Type B pancreatic cell (in vitro differentiated cells): ENCODE measurements at places on chromosomes 1 and 21.

- DNase-seq: no peak
Observed at GRCh38 chr1:107138767-107139445, 1.9 kb upstream of the NTNG1 start.

DNA sequence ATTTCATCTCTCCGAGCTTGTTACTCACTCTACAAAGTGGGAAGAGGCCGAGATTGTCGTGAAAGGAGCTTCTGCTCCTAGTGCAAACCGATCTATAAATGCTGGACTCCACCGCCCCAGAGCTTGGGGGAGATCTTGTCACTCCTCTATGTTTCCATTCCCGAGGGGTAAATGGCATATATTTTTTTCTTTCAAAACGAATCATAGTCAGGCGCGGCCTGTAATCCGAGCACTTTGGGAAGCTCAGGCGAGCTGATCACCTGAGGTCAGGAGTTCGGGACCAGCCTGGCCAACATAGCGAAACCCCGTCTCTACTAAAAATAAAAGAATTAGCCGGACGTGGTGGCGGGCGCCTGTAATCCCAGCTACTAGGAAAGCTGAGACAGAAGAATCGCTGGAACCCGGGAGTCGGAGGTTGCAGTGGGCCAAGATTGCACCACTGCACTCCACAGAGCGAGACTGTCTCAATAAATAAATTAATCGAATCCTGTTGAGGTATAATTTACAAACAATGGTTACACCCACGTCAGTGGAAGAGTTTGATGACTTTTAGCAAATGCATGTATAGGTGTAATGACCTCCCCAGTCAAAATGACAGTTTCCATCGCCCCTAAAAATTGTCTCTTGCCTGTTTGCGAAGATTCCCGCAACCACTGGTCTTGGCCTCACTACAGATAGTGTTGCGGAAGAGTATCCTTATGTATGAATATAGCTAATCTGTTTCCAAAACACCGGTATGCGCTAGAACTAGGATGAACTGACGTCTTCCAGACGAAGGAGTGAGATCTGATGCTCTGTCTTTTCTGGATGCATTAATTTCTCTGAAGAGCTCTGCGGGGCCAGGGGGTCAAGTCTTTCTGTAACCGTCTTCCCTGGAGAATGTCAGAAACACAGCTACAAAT, 840 bp upstream of the HEATR1 start:
- no peak for DNase-seq

DNA sequence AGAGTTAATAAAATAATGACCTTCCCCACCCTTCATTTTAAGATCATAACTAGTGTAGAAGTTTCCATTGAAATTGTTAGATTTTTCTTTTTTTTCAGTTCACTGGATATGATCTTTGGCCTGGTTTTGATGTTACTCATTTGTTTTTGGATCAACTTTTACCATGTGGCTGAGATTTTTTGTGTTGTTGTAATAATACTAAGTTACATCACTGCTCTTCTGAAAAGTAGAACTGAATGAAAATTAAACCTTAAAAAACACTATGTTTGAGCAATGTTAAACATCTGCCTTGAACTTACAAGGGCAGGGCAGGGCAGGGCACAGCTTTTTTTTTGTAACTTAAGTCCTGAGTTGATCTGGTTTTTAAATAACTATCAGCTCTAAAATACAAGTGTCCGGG, 204.8 kb upstream of the ADAMTS5 start:
- DNase-seq: no peak

DNA sequence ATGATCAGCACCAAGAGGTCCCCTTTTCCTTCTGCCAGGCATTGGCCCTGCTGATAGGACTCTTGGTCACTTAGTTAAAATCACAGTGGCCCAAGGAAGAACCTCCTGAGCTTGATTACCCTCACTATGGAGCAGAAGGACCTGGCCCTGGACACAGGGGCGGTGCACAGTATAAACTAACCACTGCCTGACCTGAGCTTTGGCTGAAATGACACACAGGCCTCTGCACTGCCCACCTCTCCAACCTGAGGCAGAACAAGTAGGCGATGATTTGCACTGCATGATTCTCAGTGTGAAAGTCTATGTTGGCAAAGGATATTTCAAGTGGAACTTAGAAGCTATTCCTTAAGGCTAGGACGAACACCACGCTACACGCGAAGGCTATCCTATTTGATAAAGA, 48.5 kb downstream of the CAPN2 start:
- no peak for DNase-seq

DNA sequence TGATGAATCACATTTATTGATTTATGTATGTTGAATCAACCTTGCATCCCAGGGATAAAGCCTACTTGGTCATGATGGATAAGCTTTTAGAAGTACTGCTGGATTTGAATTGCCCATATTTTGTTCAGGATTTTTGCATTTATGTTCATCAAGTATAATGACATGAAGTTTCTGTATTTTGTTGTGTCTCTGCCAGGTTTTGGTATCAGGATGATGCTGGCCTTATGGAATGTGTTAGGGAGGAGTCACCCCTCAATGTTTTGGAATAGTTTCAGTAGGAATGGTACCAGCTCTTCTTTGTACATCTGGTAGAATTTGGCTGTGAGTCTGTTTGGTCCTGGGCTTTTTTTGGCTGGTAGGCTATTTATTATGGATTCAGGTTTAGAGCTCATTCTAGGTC, 1643.1 kb upstream of the B3GALT2 start:
- no peak for DNase-seq

DNA sequence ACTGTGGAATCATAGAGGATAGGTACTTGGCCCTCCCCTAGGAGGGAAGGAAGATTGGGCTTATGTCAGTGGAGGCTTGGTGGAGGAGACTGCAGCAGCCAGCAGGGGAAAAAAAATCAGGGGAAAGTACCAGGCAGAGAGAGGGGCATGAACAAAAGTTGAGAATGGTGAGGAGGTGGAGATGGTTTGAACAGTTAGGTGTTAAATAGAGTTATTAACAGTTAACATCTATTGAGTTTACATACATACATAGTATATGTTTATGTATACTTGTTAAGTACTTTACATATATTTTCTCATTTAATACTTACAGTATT, 136.5 kb upstream of the HNRNPU start:
- DNase-seq: no peak

GRCh38 chr1:83997631-83998030, 1.3 kb downstream of the TTLL7 start:
- DNase-seq: no peak

- no peak for DNase-seq
Observed at GRCh38 chr1:181120924-181121323, 32.4 kb downstream of the IER5 start.

DNA sequence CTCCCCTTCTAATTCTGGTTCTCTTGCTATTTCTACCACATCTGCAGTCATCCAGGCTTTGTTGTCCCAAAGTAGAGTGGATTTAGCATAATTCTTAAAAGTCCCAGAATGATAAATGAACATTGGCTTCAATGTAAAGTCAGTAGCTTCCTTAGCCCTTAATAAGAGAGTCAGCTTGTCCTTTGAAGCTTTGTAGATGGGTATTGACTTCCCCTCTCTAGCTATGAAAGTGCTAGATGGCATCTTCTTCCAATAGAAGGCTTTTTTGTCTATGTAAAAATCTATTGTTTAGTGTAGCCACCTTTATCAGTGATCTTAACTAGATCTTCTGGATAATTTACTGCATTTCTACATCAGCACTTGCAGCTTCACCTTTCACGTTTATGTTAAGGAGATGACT, 181.4 kb upstream of the B3GALT2 start:
- DNase-seq: no peak

DNA sequence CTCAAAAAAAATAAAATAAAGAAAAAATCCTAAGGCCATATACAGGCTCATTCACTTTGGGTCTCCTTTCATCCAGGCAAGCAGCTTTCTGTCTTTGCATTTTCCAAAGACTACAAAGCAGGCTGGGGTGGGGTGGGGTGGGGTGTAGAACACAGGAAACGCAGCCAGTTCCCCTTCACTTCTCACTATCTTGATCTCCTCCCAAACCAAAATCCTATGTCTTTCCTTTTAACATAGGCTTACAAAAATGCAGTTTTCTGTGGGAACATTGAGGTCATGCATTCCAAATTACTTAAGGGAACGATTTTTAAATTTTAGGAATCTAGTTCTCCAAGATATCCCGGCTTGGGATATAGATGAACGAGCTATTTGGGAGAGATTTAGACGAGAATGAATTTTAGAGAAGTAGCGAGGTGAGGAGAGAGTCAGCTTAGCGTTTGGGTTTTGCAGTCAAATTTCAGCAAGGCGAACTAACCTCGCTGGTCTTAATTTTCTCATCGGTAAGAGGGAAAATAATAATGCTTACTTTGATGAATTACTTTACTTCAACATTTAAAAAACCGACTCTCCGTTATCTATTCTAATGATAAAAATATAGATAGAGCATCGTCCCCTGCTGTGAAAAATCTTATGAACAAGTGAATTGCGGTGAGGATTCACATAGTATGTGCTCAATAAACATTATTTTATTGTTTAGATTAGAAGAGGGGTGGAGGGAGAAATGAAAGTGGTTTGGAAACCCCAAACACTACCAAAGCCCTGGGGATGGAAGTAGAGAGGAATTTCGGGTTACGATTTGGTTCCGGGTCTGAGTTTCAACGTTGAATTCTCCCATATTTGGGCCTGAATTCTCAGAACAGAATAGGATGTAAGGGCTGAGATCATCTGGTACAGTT, 735 bp upstream of the STX12 start:
- DNase-seq: no peak

- no peak for DNase-seq
Observed at GRCh38 chr1:30314591-30314990, 408.8 kb downstream of the MATN1 start.
